Cortex of kidney (tissue), 1 donor: ENCODE measurements at places on chromosomes 4 and X.

- DNase-seq = no peak
These were observed 345.4 kb upstream of the GATB start for GRCh38 chr4:152106113-152106763.

DNA sequence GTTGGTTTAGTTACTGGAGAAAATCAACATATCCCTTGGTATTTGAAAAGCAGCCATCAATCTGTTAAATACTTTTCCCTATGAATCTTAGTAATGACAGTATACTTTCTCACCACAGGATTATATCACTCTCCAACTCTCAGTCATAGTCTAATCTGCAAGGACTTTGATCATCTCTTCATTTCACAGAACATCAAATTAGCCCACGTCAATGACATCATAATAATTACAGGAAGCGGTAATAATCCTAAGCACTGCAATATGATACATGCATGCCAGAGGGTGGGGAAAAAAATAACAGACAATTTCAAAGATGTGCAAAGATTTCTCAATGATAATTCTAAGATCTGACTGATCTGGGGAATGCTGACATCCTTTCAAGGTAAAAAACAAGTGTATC lies 404.1 kb downstream of the GPM6A start:
- DNase-seq = no peak

DNA sequence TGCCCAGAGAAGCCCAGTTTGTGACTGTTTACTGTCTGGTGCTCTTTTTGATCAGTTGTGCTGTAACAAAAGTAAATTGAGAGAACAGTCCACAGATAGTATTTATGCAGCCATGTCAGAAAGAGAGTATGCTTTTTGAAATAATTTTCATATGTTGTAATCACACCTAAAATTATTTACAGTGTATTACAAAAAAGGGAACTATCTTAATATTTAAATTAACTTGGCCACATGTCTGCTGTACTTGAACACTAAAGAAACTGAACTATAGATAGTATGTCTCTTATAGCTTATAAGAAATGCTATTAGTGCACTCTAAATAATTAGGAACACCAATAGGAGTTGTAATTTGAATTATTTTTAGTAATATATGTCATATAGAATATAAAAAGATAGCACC lies 30.2 kb downstream of the KIAA0232 start:
- no peak for DNase-seq

GRCh38 chr4:148243837-148244236 lies 198.4 kb downstream of the NR3C2 start:
- no peak for DNase-seq

DNA sequence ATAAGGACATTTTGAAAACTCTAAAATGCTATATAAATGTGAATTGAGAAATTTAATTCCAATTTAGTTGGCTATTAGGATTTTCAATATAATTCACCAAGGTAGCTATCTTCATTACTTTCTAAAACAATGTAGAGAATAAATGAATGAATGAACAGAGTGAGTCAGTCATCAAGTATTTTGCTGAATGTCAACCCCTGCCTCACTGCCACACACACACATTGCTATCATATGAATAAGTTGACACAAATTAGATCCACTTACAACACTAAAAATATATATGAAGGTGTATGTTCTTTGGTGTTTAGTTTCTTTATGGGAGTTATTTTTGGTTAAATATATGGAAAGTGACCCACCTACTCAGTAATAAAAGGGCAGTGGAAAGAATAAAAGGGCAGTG lies 141.4 kb upstream of the SMIM10 start:
- DNase-seq = no peak

DNA sequence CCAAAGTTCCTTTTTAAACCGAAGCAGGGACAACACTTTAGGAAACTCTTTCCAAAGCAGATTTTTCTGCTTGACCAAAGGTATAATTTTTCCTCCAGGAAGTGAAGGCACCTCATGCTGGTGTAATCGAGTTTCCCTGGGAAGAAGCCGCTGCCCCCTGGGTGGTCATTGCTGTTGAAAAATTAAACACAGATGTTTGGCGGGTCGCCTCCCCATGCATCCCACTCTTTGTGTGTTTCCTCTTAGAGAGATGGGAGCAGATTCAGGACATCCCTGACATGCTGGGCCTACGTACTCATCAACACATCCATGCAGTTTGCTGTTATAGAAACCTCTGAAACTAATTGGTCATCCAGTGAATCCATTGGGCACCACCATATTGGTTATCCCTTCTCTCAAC lies 179.2 kb upstream of the HCCS start:
- no peak for DNase-seq

DNA sequence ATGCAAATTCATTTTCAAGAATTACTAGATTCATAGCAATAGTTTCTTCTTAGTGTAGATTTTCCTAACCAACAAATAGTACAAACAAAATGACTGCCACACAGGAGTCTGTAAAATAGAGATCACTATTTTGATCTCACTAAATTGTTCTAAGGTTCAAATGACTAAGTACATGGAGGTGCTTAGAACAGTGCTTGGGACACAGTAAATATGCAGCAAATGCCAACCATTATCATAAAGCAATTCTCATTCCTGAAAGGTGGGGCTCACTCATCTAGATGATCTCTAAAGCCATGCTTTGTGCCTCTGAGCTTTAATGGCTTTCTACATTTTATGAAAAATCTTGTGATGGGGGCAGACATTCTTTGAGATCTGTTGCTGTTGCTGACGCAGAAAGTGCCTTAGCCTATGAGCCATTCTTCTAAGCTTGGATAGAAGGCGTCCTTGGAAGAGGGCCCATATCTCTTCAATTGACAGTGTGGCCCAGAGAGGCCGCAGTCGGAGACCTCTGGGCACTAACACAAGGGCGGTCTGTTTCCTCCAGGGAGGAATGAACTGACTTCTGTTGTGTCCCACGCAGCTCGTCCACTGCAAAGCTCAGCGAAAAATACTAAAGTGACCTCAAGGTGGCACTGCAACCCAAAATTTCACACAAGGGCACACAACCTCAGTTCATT lies 23.5 kb downstream of the TLR10 start:
- no peak for DNase-seq

- DNase-seq = no peak
These were observed 7.9 kb upstream of the KLF3 start for GRCh38 chr4:38656111-38656510.

DNA sequence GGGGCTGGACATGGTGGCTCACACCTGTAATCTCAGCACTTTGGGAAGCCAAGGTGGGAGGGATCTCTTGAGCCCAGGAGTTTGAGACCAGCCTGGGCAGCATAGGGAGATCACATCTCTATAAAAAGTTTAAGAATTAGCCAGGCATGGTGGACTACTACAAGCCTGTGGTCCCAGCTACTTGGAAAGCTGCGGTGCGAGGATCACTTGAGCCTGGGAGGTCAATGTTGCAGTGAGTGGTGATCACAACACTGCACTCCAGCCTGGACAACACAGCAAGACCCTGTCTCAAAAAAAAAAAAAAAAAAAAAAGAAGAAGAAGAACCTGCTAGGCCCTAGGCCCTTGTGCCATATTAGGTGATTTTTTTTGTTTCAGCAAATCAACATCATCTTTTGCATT lies 12.2 kb downstream of the SRD5A3 start:
- no peak for DNase-seq

DNA sequence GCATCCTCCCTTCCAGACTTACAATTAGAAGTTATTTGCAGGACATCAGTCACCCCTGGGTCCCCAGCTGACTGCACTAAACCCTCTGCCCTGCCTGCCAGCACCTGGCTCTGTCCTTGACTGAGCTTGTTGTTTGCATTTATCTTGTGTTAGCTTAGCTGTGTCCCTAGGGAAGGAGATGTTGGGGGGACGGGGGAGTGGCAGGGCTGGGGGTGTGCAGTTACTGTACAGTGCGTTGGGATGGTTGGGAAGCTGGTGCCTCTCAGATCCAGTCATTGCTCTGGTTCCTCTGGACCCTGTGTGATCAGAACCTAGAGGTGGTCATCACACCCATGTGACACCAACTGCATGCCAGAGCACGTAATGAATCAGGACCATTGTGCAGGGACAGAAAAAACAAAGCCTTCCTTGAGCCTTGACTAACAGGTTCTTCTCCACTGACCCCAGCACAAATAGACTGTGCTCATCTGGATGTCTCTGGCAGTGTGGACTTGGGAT lies 32.7 kb upstream of the PROM1 start:
- DNase-seq = no peak

DNA sequence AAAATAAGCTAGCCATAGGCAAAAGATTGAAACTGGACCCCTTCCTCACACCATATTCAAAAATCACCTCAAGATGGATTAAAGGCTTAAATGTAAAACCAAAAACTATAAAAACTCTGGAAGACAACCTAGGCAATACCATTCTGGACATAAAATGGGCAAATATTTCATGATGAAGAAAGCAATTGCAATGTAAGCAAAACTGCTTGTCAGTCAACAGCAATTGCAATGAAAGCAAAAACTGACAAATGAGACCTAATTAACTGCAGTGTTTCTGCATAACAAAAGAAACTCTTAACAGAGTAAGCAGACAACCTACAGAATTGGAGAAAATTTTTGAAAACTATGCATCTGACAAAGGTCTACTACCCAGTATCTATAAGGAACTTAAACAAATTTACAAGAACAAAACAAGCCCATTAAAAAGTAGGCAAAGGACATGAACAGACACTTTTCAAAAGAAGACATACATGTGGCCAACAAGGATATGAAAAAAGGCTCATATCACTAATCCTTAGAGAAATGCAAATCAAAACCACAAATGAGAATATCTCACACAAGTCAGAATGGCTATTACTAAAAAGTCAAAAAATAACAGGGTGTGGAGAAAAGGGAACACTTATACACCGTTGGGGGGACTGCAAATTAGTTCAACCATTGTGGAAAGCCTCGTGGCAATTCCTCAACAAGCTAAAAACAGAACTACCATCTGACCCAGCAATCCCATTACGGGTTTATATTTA lies 46.7 kb downstream of the CFAP299 start:
- DNase-seq = no peak

DNA sequence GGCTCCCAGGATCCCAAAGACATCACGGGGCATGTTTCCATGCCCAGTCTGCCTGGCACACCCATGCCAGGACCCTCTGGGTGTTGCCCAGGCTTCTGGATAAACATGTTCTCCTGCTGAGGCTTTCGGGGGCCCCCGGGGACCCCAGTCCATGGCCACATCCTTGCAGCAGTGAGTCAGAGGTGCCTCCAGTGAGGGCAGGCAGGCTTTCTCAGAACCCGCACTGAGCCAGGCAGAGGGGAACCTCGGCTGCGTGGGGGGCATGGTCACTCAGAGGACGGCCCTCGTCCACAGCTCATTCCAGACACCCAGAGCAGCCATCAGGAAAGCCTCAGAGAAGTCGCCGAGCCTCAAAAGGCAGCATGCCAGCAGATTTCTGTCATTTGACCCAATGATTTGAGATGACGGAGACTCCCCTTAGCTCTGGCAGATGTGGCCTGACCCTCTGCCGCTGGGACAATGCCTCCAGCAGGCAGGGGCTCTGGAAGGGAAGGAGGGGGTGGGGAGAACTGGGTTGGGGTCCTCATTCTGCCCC lies 54.8 kb downstream of the PPP2R2C start:
- no peak for DNase-seq

DNA sequence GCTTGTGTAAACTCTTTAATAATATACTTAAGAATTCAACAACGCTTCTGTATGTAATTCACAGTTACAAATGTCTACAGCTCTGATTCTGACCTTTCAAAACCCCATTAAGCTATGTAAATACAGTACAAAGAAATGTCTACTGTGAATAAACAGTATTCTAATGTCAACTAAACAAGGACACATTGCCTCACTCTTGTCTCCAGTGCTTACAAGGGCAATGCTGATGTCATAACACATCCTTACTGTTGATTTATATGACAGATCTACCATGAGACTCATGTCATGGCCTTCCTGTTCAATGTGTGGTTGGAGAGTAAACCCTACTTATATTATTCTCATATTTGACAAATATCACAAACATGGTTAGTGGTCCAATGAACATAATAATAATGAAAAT lies 256.1 kb upstream of the ADGRL3 start:
- DNase-seq = no peak

DNA sequence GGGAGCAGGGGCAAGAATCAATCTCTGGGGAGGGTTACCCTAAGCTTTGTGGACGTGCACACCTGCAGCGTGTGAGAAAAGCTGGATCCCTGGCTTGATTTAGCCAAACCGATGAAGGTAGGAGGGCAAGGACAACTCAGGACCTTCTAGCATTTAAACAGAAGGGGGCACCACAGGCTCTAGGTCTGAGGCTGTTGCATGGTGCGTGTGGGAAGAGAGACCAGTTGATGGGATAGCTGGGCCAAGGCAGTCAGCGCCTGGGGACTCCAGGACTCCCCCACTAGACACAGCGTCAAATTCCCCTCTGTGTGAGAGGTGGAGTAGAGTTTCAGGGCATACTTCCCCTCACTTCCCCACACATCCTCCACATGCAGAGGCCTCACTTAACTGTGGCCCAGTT lies 4.3 kb downstream of the GABRQ start:
- no peak for DNase-seq

GRCh38 chr4:92303621-92304027 lies at the start of gene GRID2:
GRID2 (plus strand) TSS chr4:92303966.
- DNase-seq = no peak

GRCh38 chr4:1112174-1112820 lies 1.1 kb downstream of the RNF212 start:
- DNase-seq = no peak

DNA sequence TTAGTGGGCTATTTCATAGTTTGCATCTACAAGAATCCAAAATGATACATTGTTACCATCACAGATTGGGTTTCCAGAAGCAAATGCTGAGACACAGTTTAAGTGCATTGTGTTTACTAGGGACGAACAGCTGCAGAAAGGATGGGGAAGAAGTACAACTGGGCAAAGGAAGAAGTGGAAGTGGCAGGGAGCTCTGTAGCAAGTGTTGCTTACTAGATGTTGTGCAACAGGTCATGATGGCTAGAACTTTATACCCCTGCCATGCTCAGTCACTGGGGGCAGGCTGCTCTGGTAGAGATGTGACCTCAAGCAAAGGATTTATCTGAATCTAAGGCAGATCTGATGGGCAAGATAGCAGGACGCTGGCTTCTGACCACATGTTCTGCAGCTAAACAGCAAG lies 76.1 kb upstream of the EMCN start:
- DNase-seq = no peak

GRCh38 chr4:44629280-44629866 lies 22.1 kb downstream of the YIPF7 start:
- DNase-seq = no peak
